ENCODE measurements at places on chromosomes 6 and 20.

- no peak for DNase-seq
Measured at GRCh38 chr6:125529061-125529460, 220.4 kb upstream of the HEY2 start.

- no peak for DNase-seq
Measured at GRCh38 chr6:99011151-99011550, 63.4 kb upstream of the FBXL4 start.

- DNase-seq, result no peak
Measured at GRCh38 chr6:54718541-54719023, 128.0 kb upstream of the FAM83B start.

GRCh38 chr6:139243536-139243935 lies 48.3 kb downstream of the TXLNB start:
- DNase-seq, result no peak

DNA sequence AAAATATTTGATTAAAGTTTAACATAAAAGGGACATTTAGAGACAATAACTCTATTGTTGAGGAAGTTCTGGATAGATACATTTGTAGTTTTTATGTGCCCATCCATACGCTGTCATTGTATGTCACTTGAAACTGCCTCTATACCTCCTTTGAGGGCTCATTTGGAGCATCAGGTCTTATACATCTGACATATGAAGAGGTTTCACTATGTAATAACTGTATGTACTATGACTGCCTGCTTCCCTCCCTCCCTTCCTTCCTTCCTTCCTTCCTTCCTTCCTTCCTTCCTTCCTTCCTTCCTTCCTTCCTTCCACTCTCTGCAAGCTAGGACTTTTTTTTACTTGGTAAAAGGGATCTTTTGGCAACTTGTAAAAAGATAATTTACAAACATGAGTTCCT lies 657.5 kb downstream of the GRIK2 start:
- no peak for DNase-seq

- no peak for DNase-seq
Measured at GRCh38 chr6:43475516-43475915, 1.9 kb upstream of the TJAP1 start.

DNA sequence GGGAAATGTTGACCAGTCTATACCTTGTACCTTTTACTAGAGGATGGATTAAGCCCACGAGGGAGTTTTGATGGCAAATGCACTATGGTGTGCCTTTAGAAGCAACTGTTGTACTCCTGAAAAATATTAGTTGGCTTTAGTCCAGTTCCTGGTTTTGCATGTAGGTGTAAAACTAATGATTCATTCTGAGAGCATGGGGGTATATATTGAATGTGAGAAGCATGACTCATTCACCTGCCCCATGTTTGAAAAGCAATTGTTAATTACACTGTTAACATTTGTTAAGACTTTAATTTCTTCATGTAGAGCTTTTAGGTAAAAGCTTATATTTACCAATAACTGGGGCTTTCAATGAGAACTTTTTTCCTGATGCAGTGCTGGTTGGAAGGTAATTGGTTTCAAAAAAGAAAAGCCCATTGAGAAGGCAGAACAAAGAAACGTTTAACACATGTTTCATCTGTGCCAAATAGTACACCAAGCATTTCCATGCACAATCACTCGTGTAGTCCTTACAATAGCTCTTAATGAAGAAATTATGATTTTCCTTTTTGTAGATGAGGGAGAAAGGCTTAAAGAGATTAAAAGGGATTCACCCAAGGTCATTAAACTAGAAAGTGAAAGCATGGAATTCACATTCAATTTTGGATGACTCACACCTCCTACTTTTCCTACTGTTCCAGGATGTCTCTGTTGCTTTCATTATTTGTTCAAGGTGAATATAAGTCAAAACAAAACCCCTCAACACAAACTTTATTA lies 134.1 kb downstream of the CCDC170 start:
- no peak for DNase-seq

DNA sequence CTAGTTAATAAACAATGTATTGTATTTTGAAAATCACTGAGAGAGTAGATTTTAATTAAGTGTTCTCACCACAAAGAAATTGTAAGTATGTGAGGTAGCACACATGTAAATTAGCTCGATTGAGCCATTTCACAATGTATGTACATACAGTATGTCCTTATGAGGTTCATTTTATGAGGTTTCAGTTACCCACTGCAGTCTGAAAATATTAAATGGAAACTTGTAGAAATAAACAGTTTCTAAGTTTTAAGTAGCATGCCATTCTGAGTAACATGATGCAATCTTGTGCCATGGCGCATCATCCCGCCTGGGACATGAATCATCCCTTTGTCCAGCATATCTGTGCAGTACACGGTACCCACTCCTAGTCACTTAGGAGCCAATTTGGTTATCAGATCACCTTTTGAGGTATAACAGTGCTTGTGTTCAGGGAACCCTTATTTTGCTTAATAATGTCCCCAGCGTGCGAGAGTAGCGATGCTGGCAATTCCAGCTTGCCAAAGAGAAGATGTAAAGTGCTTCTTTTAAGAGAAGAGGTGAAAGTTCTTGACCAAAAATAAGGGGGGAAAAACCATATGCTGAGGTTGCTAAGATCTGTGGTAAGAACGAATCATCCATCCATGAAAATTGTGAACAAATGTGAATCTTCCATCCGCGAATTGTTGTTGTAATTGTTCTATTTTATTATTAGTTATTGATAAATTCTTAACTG lies 64.7 kb downstream of the KCNS1 start:
- DNase-seq, result no peak

All from hematopoietic multipotent progenitor cell treated with erythropoietin and hydrocortisone succinate and interleukin-3 and kit ligand, for 6 days (in vitro differentiated cells).